ENCODE measurements at places on chromosomes 6 and 20. TPM values are rescaled to one million over a fixed set of nuclear protein-coding genes. Genes with fewer than 3 reads are reported as not detected.

DNA sequence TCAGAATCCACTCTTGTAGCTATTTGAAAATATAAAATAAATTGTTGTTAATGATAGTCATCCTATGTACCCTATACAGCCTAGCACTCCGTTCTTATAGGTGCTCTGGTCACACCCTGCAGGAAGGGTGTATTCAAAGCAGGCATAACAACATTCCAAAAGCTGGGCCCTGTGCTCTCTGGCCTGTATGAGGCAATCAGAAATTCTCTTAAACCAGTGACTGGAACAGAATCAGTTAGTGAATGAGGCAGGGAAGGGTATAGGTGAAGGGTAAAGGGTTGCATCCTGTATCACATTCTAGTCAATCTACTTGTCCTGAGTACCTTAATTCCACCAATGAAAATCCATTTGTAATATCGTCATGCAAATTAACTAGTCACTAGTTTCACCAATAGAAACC lies 154.5 kb upstream of the ZNF217 start:
- DNase-seq: no peak

GRCh38 chr6:135520781-135521180 lies 23.2 kb upstream of the AHI1 start:
- no peak for DNase-seq

- no peak for DNase-seq
Measured at GRCh38 chr6:158768436-158768835, 50.7 kb downstream of the EZR start.

GRCh38 chr6:161239001-161239400 lies 34.9 kb downstream of the AGPAT4 start:
- DNase-seq: no peak

DNA sequence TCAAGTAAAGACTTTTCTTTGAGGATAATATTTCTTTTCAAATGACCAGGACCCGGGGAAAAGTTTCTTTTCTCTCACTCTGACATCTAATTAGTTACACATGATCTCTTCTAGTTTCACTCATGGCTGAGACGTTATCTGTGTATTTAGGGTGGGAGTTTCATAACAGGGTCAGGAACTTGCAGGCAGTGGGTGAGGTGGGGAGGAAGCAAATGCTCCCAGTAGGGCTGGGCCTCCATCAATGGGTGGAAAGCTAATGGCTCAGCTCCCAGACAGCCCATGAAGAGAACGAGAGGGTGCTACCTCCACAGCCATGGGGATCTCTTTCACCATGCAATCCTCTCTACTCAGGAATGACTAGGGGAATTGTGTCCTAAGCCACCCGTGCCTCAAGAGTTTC lies 119.3 kb downstream of the F13A1 start:
- no peak for DNase-seq

The ARFGAP1 gene
- 45.5 TPM for total RNA-seq

DNA sequence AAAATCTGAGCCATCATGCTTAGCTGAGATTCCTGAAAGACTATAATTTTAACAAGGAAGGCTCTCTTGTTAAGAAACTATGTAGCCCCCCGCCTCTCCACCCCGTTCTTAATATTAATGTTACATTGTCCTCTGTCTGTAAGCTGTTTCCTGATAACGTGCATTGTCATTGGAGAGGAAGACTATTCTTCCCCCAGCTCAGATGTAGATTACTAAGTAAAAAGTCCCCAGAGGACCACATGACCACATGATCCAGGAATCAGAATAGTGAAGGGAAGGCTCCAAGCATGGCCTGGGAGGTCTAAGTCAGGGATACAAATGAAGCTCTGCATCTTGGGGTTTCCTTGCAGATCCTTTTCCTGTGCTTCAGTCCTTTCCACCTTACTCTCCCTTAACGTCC lies 106.4 kb downstream of the JARID2 start:
- DNase-seq: no peak

The FAM162B gene
- total RNA-seq: 1.6 TPM

DNA sequence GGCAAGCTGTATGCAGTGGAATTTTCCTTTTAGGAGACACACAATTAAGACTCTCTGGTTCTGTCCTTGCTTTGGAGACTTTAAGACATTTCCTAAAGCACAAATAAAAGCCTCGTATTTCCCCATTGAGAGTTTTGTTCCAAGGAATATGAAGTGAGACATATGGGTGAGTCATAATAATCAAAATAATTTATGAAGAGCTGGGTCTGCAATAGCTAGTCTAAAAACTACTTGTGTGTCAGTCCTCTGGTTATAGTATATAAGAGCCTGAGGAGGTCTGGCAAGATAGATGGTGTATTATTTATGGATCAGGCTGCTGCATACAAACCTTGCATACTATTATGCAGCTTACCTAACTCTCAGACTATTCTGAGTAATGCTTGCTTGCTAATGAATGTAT lies 142.6 kb downstream of the ADGRG6 start:
- DNase-seq: no peak

GRCh38 chr6:25173951-25174474 lies 105.2 kb upstream of the CARMIL1 start:
- DNase-seq: peak; percentile 97

- no peak for DNase-seq
Measured at GRCh38 chr20:24257171-24257570, 212.3 kb upstream of the SYNDIG1 start.

- no peak for DNase-seq
Measured at GRCh38 chr6:17673543-17674254, 33.0 kb downstream of the NUP153 start.

DNA sequence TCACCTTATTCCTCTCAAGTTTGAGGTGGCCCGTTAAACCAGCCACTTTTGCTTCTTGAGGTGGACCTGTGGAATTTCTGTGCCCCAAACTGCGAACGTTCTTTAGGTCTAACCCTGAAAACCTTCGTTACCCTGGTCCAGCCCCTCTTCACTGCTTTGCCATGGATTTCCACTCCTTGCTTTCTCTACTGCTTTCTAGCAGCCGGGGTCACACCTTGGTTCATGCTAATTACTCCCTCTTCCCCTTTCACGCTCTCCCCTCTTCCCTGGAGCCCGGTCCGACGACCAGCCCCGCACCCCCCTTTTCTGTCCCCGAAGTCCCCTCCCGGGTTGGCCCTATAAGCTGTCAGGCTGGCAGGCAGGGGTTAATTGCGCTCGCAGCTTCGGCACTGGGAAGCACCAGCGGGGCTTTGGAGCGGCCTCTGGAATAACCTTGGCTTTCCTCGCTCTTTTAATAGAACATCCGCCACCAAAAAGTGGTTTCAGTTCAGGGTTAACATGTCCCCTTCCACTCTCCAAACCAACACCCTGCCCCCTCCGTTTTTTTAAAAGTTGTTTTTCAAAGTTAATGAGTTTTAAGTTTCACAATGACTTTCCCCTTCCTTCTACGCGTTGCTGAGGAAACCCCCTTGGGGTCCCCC lies 1.4 kb upstream of the HIVEP1 start:
- peak; percentile 53 for DNase-seq

GRCh38 chr6:84575264-84575663 lies 189.1 kb downstream of the TBX18 start:
- peak; percentile 14 for DNase-seq

DNA sequence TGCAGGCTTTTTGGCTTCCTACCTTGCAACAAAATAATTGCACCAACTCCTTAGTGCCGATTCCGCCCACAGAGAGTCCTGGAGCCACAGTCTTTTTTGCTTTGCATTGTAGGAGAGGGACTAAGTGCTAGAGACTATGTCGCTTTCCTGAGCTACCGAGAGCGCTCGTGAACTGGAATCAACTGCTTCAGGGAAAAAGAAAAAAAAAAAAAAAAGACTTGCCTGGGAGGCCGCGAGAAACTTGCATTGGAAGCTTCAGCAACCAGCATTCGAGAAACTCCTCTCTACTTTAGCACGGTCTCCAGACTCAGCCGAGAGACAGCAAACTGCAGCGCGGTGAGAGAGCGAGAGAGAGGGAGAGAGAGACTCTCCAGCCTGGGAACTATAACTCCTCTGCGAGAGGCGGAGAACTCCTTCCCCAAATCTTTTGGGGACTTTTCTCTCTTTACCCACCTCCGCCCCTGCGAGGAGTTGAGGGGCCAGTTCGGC lies 420 bp downstream of the SOX4 start:
- peak; percentile 74 for DNase-seq

DNA sequence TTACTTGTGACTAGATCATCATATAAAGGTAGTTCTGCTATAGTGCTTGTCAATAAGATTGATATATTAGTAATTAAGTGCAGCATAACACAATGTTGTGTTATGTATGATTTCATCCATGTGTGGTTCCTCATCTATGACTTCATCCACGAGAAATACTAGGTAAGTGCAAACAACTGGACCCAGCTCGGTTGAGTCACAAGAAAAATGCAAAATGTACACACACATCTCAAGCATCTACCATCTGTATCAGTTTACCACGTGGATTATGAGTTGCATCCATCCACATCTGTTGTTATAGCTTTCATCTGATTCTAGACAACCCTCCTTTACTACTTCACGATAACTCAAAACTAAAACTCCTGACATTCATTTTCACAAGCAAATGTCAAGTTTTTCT lies 517.0 kb upstream of the CITED2 start:
- DNase-seq: no peak

- DNase-seq: no peak
Measured at GRCh38 chr6:53353624-53354023, 4.9 kb upstream of the ELOVL5 start.

DNA sequence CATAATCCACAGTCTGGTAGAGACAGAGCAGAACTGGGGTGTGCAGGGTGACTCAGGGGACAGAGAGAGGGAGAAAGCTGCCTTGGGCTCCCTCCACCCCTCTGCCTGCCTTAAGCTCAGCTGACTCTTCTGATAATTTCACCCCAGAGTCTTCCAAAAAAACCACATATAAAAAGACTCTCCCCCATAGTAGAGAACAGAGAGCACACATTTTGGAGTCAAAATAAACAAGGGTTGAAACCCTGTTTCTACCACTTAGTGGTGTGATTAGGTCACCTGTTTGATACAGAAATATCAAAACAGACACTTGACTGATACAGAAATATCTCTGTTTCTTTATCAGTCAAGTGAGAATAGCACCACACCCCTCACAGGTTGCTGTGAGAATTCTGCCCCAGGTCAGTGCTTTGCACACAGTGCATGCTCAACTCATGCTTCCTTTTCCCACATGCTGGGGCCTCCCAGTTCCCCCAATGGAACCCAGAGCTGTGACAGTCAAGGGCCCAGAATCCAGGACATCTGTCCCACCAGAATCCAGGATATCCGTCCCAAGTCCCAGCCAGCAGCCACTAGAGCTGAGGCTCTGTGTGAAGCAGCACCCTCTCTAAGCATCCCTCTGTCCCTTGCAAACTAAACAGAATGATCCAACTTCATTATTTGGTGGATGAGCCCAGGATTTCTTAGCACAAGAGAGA lies 1.2 kb downstream of the TREML2 start:
- DNase-seq: no peak

DNA sequence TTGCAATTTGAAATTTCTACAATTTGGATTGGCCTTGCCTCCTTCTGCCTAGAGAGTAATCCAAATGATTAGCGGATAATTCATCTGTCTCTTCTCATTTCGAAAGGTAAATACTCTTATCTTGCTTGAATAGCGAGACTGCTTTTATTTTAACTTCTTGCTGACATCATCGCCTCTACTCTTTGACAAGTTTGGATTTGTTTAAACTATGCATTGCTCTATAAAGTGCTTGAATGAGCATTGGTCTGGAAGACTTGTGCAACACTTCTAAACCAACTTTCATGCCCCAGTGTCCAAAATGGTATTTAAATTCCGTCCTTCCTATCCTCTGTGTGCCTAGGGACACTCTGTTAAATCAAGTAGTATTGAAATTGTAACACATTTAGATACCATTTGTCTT lies 384.1 kb upstream of the SLC35B3 start:
- DNase-seq: no peak

- DNase-seq: no peak
Measured at GRCh38 chr6:154619146-154619545, 108.7 kb upstream of the CNKSR3 start.

The OPRL1 gene
- 0.63 TPM for total RNA-seq

The BACH2 gene
- total RNA-seq: 0.65 TPM

DNA sequence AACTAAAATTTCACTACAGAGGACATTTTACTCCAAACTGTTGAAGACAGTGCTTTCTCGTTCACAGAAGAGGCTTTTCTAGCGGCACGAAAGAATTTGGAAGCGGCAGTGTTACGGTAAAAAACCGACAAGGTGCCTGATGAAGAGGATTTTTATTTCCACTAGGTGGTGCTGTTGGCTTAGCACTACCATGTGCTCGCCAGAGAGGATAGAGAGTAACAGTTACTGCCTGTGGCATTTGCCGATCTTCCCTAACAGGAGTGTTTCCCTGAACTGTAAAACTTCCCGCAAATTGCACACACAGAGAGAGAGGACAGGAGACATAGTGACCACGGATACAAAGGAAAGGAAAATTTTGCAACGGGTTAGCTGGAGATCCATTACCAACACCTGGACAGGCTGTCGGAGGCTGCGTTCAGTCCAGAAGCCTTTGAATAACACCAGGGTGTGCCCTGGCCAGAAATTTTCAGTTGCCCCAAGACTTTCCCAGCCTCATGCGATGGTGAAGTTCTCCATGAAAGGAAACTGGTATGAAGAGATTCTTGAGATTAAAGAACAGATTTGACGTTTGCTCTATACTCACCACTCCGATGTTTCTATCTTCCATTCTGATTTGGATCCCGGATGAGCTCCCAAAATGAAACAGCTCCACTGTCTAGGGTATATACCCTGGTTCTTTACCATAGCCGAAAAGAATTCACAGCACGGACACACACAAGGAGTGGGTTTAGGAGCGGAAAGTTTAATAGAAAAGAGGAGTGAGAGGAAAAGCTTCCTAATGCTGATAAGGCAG lies 48.1 kb downstream of the HLA-DPB1 start:
- peak; percentile 47 for DNase-seq

The ZNF165 gene
- 0.45 TPM for total RNA-seq

DNA sequence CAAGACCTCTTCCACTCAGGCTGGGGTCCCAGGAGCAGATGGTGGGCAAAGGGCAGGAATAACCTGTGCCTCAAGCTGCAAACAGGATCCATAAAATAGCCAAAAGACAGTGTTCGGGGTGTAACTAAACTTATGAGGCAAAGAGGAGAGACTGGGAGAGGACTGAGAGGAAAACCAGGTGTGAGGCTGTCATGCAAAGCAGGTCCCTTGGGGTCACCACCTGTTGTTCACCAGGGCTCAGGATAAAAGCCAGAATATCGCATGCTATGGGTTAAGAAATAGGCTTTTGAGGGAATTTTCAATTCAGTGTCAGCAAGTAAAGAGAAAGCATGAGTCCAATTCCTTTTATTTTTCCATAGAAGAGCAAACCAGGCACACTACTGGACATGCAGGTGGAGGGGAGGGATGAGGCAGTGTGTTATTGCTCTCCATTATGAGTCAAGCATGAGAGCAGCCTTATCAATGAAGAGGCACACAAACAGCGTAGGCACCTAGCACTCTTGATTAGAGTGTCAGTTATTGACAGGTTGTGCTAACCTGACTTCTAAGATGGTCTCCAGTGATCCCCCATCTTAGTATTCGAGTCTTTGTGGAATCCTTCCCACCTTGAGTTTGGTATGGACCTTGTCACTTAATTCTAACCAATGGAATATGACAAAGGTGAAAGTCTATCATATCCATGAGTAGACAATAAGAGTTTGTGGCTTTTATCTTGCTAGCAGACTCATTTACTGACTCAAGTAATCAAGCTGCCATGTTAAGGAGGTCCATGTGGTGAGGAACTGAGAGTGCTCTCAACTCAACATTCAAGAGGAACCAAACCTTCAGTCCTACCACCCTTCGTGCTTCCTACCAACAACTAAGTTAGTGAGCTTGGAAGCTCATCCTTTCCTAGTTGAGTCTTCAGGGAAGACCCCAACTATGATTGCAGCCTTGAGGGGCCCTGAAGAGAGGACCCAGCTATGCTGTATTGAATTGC lies 18.8 kb downstream of the HLA-E start:
- no peak for DNase-seq

- no peak for DNase-seq
Measured at GRCh38 chr6:73534628-73535027, 13.8 kb upstream of the EEF1A1 start.

The DCDC2 gene
- not detected for total RNA-seq
